Right renal pelvis (tissue), 4 donors: ENCODE measurements at places on chromosomes 7 and 10.

GRCh38 chr10:77532068-77532467, 105.5 kb downstream of the KCNMA1 start:
- DNase-seq, result no peak

- no peak for DNase-seq
These were observed 29.1 kb downstream of the TES start for GRCh38 chr7:116239434-116239833.

DNA sequence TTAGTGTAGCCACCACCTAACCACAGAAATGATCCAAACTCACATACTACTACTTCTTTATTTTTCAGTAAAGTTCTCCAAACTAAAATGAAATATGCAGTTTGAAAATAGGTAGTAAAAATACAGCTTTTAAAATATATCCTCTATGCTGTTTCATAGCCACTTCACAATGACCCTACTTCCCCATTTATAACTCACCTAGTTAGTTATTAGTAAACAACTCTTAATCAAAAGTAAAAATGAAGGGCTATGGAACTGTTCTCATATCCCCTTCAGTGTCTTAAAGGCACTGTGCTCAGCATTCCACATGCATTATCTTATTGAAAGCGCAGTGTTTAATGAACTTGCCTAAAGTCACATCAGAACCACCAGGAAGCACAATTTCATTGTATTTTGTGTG, 43.5 kb downstream of the KMT2C start:
- DNase-seq, result no peak

GRCh38 chr7:152743600-152743999, 16.0 kb upstream of the ACTR3B start:
- no peak for DNase-seq

DNA sequence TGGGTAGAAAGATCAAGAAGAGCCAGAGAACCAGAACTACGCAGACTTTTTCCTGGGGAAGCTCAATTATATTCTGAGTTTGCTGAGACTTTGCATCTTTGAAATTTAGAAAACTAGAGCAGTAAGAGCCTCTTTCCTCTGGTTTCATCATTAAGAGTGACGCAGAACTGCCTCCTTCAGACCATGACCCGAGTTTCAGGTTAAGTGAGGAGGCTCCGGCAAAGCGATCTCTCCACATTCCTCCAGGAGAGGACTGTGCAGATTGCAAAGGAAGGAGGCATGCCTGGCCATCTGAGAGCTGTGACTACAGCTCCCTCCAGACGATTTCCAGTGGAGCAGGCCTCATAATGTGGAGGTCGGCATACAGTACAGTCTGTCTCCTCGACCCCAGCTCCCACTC, 115.8 kb upstream of the LANCL2 start:
- no peak for DNase-seq

- no peak for DNase-seq
These were observed 29.1 kb downstream of the CPED1 start for GRCh38 chr7:121017586-121017985.

GRCh38 chr7:133706016-133706415, 421.1 kb upstream of the LRGUK start:
- DNase-seq, result no peak

GRCh38 chr10:35585356-35585755, 19.8 kb upstream of the GJD4 start:
- no peak for DNase-seq

- DNase-seq, result no peak
These were observed 56.3 kb downstream of the PRKAR2B start for GRCh38 chr7:107100824-107101223.

DNA sequence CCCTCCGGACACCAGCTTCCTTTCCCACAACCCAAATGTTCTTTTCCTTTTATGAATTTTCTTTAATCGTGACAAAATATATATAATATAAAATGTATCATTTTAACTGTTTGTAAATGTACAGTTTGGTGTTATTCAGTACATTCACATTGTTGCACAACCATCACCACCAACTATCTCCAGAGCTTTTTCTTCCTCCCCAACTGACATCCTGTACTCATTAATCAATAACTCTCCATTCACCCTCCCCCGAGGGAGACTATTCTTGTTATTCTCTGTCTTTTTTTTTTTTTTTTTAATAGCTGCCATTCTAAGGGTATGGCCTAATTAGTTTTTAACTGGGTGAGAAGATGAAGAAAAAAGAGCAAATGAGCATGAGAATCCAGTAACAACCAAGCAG, 30.6 kb upstream of the ITGB1 start:
- DNase-seq, result no peak

GRCh38 chr7:79308192-79308591, 145.3 kb downstream of the MAGI2 start:
- no peak for DNase-seq

DNA sequence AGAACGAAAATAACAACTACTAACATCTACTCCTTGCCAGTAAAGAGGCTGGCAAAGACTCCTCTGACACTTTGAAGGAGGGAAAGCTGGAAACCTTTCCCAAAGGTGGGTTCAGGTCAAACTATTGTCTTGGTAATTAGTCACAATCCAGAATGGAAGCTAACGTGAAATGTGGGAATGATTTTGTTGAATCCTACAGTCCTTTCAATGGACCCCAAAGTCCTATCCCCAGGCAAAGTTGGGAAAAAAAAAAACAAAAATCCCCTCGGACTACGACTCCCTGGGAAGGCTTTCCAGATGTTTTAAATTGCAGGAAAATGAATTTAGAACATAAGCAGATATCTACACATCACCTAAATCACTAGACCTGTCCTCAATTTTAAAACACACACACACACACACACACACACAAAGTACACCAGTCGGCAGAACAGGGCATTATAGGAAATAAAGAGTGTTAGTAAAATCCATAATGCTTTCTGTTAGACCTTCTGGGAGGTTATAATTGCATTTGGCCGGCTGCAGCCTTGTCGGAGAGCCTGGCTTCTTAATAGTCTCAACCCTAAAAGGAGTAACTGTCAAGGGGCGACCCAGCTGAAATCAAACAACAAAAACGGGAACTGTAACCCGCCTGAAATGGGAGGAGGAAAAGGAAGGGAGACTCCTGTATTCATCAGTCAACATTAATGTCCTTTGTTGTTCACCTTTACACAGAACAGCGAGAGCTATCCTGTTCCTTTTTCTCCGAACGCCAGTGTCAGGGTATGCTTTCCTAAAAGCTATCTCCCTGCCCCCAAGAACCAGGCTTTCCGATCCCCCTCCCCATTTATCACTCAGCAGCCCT, 1.5 kb downstream of the DOCK4 start:
- DNase-seq, result no peak
